ENCODE measurements at places on chromosomes 7 and 10.

- no peak for DNase-seq
Observed at GRCh38 chr10:2949221-2949947, 118.0 kb upstream of the PFKP start.

- no peak for DNase-seq
Observed at GRCh38 chr7:142880876-142881505, 4.6 kb downstream of the TRPV6 start.

- DNase-seq = no peak
Observed at GRCh38 chr7:111424768-111425167, 137.5 kb downstream of the IMMP2L start.

- no peak for DNase-seq
Observed at GRCh38 chr7:105678811-105679495, 97.7 kb upstream of the EFCAB10 start.

DNA sequence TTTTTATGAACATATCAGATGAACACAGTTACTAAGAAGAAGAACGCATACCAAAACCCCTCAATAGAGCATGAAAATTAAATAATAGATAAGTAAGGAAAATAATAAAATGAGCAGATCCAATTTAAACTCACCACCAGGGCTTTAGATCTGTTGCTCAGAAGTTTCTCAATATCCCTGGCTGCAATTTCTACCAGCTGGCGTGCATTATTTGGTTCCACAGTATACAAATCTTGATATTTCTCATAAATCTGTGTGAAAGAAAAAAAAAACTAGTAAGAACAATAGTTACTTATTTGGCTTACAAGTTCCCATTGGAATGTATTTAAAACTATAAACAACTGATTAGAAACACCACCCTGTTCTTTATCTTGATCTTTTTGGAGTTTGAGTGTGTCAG lies 108.6 kb downstream of the CACNA2D1 start:
- no peak for DNase-seq

- DNase-seq = no peak
Observed at GRCh38 chr7:138186951-138187351, 110.7 kb downstream of the AKR1D1 start.

DNA sequence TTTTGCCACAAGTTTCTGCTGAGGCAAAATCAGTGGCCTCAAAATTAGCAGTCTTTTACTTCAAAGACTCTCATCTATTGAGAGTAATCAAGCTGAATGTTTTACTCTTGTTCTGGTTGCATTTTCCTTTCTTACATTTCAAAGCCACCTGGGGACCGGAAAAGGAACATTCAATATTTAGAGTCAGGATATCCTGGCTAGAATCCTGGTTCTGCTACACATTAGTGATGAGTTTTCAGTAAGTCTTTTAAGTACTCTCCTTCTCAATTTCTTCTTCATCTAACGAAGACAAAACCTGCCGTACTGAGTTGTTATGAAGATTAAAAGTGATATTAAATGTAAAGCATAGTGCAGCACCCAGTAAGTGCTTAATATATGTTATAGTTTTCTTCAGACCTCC lies 52.5 kb downstream of the LAMB4 start:
- DNase-seq = no peak

GRCh38 chr10:132467464-132468149 lies 70.0 kb upstream of the INPP5A start:
- no peak for DNase-seq

- no peak for DNase-seq
Observed at GRCh38 chr10:70651661-70652060, 20.6 kb upstream of the ADAMTS14 start.

- DNase-seq = no peak
Observed at GRCh38 chr10:124727361-124727960, 16.7 kb downstream of the FAM53B start.

- DNase-seq = no peak
Observed at GRCh38 chr10:78914060-78914378, 154.7 kb upstream of the ZMIZ1 start.

GRCh38 chr10:93083743-93084539 lies 10.2 kb downstream of the CYP26A1 start:
- DNase-seq = no peak

DNA sequence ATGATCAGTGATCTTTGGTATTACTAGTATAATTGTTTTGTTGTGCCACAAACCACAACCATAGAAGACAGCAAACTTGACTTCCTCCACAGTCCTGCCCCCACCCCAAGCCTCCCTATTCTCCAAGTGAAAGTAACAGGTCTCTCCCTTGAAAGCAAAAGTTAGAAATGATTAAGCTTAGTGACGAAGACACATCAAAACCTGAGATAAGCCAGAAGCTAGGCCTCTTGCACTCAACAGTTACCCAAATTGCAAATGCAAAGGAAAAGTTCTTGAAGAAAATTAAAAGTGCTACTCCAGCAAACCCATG lies 7.5 kb downstream of the SAR1A start:
- no peak for DNase-seq

- DNase-seq = no peak
Observed at GRCh38 chr10:62658516-62658915, 146.0 kb upstream of the ADO start.
